Glutamatergic neuron (in vitro differentiated cells): ENCODE measurements at places on chromosomes 12 and 14. TPM values are rescaled to one million over a fixed set of nuclear protein-coding genes. Genes with fewer than 3 reads are reported as not detected.
A peak's percentile ranks its signal among the peaks of the same experiment; 100 is the strongest.

- no peak for DNase-seq
Measured at GRCh38 chr14:95677179-95677835, 8.9 kb upstream of the TCL1B start.

GRCh38 chr12:4214877-4215228 is 58.7 kb upstream of the CCND2 start:
- DNase-seq, result no peak

GRCh38 chr14:81432219-81432661 is 32.1 kb upstream of the STON2 start:
- no peak for DNase-seq

DNA sequence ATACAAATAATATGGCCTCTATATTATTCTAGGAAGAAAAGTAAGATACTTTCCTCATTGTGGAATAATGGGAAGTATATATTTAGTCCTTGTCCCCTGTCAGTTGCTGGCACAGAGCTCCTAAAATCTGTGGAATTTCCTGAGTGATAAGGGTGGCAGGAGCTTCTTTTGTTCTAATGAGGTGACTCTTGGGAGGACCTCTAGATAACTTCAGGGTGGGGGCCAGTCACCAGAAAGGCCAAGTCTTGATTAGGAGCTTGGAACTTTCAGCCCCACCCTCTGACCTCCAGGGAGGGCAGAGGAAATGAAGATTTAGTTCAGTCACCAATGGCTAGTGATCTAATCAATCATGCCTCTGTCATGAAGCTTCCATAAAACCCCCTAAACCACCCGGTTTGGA is 179.9 kb upstream of the PRICKLE1 start:
- DNase-seq, result no peak

FAIM2 gene
- total RNA-seq, result 3.5 TPM

HOTAIR gene
- not detected for total RNA-seq

DNA sequence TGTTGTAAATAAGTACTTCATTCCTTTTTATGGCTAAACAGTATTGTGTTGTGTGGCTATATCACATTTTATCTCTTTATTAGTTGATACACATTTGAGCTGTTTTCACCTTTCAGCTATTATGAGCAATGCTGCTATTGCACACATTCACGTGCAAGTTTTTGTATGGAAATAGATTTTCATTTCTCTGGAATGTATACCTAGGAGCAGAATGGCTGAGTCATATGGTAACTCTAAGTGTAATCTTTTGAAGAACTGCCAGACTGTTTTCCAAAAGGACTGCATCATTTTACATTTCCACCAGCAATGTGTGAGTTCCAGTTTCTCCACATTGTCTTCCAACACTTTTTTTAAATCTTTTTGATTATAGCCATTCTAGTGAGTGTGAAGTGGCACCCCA is 134.0 kb downstream of the SRGAP1 start:
- no peak for DNase-seq

KRT77 gene
- total RNA-seq, result not detected

GRCh38 chr12:122422730-122423257 is 325 bp upstream of the CLIP1 start:
- no peak for DNase-seq

DDX23 gene
- 65.7 TPM for total RNA-seq

DNA sequence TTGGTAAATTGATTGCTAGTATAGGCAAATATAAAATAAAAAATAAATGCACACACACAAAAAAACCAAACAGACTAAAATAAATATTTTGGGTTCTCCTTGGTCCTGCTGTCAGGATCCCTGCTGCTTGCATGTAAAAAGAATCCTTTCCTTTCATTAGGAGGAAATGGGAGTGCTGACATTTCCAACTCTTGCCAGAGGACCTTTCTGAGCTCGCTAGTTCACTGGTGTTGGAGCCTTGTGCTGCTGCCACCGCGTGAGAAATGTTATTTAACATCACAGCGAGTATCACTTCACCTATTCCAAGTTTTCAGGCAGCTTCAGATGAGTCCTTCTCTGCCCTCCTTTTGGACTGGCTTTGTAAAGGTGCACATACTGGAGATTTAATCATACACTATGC is 358.9 kb downstream of the NPAS3 start:
- no peak for DNase-seq

CATSPERB gene
- total RNA-seq, result not detected

PZP gene
- total RNA-seq, result not detected

DNA sequence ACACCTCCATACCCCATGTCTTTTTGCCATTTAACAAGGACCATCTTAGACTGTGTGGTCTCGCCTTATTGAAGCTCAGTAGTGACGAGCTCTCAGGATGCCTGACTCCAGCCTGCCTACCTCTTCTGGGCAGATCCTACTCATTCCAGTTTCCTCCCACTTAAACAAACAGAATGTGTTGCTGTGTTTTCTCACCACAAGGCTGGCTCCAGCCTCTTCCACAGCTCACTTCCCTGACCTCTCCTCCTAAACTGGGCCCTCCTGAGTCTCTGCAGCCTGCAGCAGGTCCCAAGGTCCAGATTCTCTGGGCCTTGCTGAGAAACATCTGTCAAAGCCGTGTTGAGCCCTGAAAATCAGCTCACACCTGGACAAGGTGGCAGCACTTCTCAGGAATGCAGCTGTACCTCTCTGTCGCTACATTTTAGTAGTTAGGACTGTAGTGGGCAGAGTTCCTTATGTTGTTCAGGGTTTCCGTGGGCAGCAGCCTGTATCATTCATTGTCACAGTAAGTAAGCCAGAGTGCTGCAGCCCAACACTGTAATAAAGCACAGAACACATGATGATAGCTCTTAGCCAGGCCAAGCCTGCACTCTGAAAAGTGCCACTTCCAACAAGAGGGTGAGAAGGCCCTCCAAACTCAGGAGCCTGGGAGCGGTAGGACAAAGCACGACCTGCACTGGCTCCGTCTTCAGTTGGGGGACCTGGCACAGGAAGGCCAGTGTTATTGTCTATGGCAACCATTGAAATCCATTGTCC is 68.5 kb downstream of the NKX2-1 start:
- DNase-seq, result no peak

MLEC gene
- total RNA-seq, result 50.8 TPM

DNA sequence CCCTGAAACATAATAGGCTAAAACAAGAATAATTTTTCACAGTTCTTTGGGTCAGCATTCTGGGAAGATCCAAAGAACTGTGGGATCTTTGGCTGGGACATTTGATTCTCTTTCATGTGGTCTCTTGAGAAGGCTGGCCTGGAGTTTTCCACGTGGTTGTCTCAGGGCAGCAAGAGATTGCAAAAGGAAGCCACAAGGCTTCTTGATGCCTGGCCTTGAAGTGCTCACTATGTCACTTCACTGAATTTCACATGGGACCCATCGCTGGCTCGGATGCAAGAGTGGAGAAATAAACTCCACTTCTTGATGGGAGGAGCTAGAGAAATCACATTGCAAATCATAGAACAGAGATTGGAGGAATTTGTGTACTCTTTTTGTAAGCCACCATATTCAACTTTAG is 343.4 kb downstream of the MED13L start:
- DNase-seq, result no peak

GALNT8 gene
- 25.3 TPM for total RNA-seq

FOXA1 gene
- total RNA-seq, result not detected

GRCh38 chr14:64826333-64826732 is 53.4 kb downstream of the SPTB start:
- no peak for DNase-seq

DNA sequence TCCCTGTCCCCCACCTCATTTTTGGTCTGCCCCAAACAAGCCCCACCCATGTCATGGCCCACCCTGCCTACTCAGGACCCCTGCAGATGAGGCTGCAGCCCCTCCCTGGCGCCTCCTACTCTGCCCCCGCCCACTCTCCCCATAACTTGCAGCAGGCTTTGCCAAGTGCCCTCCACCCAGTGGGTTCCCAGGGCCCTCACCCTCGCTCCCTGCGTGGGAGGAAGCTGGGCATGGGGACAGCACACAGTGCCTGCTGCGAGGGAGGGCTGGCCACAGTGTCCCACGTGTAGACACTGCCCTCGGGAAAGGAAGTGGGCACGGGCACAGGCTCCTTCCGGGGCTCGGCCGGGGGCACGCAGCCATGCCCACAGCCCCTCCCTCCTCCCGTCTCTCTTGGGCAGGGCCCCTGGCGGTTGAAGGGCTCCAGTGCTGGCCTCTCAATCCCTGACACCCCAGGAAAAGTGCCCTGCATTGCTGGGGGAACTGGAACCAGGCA is 9.4 kb downstream of the AKT1 start:
- DNase-seq, result peak; percentile 12

ATF7 gene
- 36.0 TPM for total RNA-seq

DNA sequence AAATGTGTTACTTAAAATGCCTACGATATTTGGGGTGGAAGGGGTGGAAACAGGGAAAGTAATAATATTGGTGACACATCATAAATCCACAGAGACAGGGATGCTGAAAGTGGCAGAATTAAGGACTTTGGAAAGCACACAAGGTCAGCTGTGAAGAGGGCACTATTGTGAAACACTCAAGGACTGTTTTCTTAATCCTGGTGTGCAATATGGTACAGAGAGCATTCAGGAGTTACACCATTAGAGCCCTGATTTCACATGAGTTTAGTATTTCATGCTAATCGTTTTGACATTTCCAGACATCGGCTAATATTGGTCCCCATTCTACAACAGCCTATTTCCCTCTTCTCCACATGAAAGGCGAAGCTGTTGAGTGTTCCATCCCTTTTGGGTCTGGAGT is 219.2 kb downstream of the MSRB3 start:
- DNase-seq, result no peak

DNA sequence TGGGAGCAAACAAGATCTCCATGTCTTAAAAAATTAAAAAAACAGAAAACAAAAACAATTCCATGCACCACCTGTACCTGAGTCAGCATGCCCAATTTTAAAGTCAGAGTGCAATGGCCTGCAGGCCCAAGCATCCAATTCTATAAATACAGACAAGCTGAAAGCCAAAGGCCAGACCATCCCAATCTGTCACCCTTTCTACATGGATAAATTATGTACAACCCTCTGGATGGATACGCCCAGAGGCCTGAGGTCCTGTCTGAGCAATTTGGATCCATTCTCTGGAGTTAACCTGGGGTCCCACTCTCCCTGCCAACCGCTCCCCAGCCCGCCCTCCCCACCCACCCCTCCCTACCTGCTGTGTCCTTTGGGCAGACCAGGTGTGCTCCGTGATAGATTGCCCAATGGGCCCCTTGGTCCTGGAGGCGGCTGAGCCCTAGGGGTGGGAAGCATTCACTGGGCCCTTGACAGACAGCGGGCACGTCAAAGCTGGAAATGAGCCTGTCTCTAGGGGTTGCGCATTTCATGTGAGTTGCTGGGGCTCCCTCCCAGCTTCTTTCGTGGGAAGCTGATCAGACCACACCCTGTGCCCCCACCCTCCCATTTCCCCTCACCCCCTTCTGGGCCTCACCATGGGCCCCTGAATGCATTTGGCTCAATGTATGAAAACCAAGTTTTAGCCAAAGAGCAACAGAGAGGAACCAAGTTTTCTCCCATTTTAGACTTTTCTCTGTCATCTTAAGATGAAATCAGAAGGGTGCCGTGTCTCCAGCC is 171.3 kb downstream of the BCL11B start:
- no peak for DNase-seq

DNA sequence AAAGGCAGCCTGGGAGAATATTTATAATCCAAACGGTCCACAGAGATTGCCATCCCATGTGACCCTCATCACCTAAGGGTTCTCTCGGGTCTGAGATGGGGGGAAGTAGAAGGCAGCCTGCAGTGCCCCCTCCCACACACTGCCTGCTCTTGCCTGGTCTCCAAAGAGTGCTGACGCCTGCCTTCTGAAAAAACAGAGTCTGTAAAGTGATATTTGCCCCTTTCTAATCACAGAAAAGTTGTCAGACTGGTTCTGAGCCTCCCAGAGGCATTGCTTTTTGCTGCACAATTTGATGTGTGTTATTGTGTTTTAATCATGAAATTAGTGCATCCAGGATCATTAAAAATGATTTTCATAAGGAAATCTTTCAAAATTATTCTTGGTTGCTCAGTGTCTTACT is 59.2 kb downstream of the TMEM30B start:
- DNase-seq, result no peak

DNA sequence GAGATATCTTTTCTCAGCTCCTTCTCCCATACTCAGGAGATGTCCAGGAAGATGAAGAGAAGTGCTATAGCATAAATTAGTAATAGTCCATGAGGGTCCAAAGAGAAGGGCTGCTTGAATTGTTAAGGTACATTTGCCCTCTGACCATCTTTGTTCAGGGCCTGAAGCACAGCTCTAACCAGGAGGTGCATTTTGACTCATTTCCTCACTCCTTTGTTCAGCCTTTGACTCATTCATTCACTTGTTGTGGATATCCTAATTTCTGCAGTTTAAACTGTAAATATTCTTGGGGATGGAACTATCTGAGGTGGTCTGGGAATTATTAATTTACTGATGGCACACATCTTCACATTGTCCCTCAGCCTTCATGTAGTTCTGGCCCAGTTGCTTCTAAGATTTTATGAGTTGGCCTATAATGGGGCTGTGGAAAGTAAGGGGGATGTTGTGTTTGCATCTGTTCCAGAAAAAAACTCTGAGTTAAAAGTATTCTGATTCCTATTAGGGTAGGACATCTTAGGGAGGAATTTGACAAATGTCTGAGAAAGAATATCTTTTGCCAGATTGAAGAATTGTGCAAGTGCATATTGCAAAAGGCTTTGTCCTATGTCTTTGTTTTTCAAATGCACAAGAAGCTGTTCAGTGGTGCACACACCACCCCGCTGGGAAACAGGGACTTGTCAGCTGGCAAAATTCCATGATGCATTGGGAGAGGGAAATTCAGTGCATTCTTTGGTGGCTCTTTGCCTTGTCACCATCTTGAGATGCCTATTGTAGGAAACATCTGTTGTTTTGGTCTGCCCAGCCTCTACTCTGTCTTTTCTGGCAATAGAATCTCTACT is 22.1 kb downstream of the SMOC1 start:
- no peak for DNase-seq

DNA sequence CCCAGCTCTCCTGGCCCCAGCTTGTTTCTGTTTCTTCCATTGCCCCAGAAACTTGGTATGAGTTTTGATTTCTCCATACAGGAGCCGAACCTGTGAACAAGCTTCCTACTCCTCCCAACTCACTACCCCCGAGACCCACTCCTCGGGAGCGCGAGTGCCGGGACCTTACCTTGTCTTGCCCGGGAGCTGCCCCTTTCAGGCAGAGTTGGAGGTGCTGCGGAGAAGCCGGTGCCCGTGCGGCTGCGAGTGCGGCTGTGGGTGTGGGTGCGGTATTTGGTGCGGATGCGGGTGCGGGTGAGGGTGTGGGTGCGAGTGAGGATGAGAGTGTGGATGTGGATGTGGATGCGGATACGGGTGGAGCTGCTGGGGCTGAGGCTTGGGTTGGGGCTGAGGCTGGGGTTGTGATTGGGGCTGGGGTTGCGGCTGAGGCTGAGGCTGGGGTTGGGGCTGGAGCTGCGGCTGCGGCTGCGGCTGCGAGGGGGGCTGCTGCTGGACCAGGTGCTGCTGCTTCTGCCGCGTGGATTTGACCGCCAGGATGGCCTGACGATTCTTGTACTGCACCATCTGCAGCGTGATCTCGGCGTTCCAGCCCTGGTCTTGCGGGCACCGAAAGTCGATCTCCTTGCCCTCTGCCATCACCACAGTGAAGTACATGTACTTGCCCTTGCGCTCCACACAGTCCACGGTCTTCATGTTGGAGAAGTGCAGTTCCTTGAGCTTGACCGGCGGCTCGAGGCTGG is 1.1 kb downstream of the PHLDA1 start:
- DNase-seq, result peak; percentile 37
